ENCODE measurements at places on chromosomes 7 and 10.

DNA sequence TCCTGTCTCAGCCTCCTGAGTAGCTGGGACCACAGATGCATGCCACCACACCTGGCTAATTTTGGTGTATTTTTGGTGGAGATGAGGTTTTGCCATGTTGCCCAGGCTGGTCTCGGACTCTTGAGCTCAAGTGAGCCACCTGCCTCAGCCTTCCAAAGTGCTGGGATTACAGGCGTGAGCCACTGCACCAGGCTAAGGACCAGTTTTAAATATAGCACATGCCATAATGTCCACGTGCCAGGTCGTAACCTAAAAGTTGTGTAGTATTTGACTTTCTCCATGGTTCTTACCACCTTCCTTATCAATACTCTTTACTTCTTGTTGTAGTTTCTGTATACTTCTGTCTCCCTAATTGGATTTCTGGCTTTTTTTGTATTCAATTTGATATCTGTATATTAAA lies 13.3 kb downstream of the ANKIB1 start:
- no peak for DNase-seq

DNA sequence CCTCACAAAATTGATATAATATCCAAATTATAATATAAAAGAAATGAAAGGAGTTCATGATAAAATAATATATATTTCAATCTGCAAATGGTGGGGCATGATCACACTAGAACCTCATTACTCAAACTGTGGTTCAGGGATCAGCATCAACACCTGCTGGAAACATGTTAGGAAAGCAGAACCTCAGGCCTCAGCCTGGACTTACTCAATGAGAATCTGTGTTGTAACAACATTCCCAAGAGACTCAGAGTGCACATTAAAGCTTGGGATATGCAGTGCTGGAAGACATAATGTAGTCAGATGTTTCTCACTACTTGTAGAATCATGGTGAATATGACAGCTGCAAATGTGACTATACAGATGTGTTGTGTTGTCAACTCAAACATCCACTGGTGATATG lies 81.7 kb upstream of the ITPRID1 start:
- peak; percentile 41 for DNase-seq

DNA sequence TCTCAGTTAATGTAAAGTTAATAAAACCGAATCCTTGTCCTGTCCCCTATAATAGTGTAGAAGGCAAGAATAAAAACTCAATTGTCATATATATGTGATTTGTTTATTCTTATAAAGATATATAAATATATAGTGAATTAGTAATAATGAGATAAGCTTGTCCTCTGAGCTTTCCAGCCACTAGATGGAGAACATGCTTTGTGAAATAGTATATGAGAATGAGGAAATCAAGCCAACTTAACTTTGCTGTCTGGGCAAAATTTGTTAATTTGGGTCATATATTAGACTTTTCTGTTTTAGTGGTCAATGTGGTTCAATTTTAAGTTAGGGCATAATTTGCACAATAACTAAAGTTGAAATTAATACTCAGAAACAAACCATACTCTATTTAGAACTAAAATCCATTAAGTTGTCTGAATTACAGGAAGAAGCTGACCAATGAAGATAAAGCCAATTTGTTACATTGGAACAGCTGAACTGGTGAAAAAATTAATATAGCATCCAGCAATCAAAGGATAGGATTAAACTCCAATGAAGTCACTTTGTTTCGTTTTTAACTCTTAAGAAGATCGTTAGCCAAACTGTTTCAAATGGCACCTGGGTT lies 595.0 kb downstream of the ARL4A start:
- DNase-seq: peak; percentile 59

DNA sequence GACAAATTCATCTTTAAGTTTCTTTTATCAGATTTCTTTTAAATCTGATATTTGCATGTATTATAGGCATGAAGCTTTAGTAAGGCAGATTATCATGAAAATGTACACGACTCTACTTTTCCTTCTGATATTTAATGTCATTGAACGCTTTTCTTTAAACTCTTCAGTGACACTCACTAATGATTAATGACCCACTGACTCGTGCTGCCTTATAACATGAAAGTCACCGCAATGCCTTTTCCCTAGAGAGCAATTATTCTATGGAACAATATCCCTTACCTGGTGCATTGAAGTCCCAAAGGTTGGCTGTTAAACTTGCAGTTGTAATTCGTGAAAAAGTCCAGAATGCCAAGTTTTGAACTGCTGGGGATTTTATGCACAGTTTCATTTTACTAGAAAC lies 33.4 kb upstream of the HGF start:
- DNase-seq: no peak

DNA sequence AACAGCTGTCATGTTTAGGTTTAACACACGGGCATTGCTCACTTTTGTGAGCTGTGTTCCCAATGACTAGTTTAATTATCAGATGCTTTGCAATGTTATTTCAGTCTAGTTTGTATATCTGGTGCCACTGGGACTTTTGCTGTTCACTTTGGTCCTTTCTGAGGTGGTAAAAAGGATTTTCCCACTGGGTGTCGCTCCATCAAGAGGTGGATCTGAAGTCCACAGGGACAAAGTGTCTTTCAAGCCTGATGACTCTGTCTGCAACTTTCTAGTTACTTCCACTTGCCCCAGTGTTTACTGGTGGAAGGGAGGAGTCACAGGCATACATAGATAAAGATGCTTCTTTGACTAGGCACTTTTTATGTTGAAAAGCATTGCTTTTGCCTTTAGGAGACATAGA lies 242.2 kb downstream of the HGF start:
- no peak for DNase-seq

- DNase-seq: no peak
Observed at GRCh38 chr10:113135025-113135424, 185.0 kb downstream of the TCF7L2 start.

GRCh38 chr10:11118686-11119085 lies 101.0 kb downstream of the CELF2 start:
- no peak for DNase-seq

Measured in fibroblast of the aortic adventitia (primary cell).